Right kidney (tissue), 9 donors: ENCODE measurements at places on chromosomes 4 and X.

DNA sequence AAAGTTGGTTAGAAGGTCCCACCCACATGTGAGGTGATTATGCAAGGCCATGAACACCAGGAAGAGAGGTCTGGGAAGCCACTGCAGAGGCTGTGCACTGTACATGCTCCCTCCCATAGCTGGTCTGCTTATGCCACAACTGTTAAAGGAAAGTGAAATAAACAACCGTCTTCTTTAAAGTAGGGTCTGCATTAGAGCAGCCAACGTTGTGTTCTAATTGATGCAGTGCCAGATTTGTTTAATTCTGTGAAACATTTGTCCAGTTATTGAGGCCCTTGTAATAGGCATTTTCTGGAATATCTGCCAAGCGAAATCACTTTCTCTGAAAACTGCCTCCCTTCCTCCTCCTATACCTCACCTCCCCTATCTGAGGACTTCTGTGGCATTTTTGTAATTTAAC lies 224.0 kb upstream of the LNX1 start:
- DNase-seq: no peak

DNA sequence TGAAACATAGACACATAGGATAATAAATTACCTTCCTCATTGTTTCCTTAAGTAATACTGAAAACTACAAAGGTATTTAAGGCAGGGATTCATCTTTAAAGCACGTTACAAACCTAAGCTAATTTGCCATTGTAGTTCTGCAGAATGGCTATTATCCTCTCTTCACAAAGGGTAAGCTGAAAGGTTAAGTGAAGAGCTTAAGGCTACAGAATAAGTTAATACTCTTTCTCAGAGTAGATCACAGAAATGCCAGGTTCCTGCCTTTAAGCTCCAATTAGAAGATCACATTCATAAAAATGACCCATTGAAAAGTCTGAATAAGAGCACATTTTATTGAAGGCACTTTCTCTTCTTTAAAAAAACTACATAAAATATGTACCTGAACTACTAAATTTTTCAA lies 42.1 kb upstream of the PRDM5 start:
- no peak for DNase-seq

DNA sequence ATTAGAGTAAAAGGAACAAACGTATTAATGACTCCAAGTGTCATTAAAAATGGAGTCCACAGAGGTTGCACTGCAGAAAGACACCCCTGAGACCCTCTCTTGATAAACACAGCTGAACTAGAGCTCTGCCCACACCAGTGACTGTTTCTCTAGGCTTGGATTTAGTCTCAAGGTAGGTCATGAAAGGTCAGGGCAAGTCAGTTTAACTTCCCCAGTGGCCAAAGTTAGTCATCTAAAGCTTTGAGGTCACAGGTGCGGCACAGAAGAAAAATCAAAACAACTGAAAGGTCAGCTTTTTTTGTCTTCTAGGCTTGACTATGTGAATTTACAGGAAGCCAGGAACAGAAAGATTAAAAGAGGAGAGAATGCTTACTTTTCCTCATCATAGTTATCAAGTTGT lies 749.6 kb downstream of the RAB28 start:
- no peak for DNase-seq

DNA sequence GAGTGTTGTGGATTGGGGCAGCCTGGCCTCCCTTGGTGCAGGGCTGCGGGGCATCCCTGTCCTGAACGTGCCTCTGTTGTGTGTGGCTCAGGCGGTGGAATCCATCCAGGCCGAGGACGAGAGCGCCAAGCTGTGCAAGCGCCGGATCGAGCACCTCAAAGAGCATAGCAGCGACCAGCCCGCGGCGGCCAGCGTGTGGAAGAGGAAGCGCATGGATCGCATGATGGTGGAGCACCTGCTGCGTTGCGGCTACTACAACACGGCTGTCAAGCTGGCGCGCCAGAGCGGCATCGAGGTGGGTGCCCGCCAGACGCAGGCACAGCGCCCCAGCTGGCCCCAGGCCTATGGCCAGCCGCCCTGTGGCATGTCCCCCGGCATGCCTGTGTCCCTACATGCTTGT lies 25.6 kb downstream of the MAEA start:
- DNase-seq: no peak

- no peak for DNase-seq
These were observed 39.5 kb downstream of the HOPX start for GRCh38 chr4:56641494-56642051.

DNA sequence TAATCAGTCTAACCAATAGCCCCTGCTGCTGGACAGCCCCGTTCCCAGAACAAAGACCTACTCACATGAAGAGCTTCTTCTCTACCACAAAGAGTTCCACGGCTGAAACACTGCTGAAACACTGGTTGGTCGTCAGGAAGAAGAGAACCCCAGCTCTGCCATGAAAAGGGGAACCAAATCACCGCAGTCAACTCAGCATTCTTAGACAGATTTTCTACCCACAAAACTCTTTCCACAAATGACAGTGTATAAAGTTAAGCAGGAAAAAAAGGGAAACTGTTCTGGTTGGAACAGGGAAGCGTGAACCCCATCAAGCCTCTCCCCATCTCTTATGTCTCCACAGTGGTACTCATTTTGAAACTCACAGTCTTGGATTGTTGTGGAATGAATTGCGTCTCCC lies 57.3 kb downstream of the ABCG2 start:
- no peak for DNase-seq

- DNase-seq: no peak
These were observed 50.8 kb downstream of the SLC2A9 start for GRCh38 chr4:9970399-9971011.

DNA sequence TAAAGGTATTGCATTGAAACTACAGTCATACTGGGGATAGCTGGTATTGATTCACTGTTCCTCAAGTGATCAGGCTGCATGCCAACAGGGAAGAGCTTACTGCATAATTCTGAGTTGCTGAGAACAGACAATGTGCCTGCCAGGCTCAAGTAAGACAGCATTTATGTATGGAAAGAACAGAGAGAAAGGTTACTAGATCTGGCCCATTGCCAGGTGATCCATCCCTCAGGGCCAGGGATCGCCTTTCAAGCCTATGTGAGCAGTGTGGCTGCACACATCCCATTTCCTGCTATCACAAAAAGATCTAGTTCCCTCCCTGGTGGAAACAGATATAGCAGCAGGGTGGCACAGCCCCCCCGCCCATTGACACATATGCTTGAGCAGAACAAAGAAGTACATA lies 254.0 kb downstream of the TMA16 start:
- DNase-seq: no peak

- DNase-seq: no peak
These were observed 240.8 kb downstream of the STK32B start for GRCh38 chr4:5292101-5292500.

GRCh38 chrX:31099536-31100090 lies 27.8 kb upstream of the FTHL17 start:
- DNase-seq: no peak

- no peak for DNase-seq
These were observed 85.9 kb downstream of the CLDN34 start for GRCh38 chrX:10052906-10053625.

- DNase-seq: no peak
These were observed 640 bp downstream of the BANK1 start for GRCh38 chr4:101791182-101791558.

DNA sequence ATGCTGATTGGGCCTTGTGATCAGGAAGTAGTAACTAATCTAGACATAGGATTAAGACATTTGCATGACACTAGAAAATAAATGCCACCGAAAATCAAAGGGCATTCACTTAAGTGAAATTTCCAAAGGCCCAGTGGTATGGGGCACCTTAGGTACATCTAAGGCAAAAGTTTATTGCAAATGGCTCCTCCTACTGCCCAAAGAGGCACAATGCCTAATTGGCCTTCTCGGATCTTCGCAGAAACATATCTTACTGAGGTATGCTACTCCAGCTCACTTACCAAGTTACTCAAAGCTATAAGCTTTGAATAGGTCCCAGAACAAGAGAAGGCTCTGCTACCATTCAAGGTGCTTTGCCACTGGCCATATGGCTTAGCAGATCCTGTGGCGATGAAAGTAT lies 174.8 kb upstream of the CXCL13 start:
- DNase-seq: no peak

GRCh38 chrX:8183346-8183745 lies 12.3 kb upstream of the VCX2 start:
- DNase-seq: no peak

DNA sequence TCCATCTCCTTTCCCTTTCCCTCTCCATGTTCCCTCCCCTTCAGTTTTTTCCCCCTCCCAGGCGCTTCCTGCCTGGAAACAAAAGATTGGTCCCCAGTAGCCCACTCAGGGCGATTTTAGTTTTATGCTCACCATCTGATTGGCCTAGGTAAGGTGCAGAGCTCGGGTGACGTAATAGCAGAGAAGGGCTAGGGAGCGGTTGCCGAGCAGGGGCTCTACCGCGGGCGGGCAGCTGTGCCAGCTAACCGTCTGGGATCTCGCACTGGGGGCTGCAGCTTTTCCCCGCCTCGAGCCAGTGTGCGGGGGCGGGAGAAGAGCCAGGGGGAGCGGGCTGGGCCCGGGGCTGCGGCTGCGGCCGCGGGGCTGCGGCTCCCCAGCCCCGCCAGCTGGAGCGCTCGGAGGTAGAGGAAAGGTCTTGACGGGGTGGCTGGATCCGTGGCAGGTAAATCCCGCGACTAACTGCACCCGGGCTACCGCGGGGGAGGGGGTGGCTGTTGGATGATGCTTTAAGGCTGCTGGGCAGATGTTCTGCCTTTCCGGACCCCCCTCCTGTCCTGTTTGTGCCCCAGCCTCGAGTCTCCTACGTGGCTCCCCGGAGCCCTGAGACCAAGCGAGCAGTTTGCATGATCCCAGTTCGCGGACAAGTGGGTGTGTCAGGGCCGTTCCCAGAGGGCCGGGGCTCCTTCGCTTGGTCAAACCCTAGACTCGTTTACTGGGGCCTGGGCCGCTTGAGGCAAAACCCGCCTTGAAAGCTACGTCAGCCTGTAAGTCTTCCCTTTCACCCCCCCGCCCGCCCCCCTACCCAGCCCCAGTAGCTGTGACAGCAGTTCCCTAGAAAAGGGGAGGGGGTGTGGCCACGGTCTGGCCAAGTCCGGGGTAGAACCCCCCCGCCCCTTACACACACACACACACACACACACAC lies at the start of gene PAK3:
Gene PAK3, plus strand, starts transcription at position 218 of the 922 bp plus-strand sequence. CDS start 26,913 bp downstream, outside the sequence.
- DNase-seq: peak; percentile 67

GRCh38 chr4:102345795-102346100 lies 466 bp upstream of the SLC39A8 start:
- no peak for DNase-seq

DNA sequence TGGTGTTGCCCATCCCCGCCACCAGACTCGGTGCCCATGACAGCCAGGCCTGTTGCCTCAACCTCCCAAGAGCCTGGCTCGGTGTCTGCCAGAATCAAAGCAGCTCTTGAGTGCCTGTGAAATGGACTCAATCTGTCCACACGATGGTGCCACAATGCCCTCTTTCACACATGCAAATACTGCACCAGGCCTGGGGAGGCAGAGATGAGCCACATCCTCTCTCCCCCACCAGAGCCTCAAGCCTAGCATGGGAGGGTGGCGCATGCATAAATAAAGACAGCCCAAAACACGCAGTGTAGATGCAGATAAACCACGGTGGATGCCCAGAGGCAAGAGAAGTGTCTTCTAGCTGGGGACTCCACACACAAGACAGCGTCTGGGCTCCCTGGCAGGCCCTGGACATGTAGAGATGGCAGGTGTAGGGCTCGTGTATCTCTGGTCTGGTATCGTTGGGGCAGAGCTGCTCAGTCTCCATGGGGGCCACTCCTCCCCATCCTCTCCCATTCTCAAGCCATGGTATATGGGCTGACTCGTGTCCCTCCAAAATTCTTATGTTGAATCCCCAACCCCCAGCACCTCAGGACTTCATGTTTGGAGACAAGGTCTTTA lies 65.6 kb downstream of the JAKMIP1 start:
- DNase-seq: no peak

DNA sequence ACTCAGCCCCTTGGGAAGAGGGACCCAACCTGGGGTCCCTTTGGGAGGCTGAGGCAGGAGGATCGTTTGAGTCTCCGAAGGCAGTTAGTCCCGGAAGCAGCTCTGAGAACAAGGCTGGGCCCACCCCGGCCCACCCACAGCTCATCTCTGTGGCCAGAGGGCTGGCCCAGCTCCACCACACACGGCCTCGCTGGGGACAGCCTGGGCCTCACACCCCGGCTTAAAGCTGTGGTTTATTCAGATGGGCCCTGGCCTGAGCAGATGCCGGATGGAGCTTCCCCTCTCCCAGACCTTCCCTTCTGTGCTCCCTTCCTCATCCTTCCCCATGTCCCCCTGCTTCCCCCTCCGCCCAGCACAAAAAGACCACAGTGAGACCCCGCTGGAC lies 54.4 kb downstream of the FAM53A start:
- no peak for DNase-seq

- no peak for DNase-seq
These were observed 124.5 kb upstream of the GIMD1 start for GRCh38 chr4:106493086-106493485.

DNA sequence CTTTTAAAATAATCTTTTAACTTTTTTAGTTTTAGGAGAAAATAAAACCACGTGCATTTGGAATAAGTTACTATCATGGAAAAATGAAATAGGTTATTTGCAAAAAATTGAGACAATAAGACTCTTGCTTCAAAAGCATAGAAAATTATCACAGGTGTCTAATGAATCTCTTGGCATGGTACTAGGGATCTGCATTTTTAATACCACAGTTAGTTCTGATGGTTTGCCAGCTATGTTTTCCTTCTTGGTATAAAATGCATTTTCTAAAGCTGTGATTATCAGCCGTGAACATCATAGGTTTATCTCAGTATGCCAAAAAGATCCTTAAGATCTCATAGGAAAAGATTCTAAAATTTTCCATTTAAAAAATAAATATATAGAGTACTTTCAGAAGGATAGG lies 83.9 kb downstream of the RASL11B start:
- DNase-seq: no peak

- no peak for DNase-seq
These were observed 828 bp downstream of the TSPYL2 start for GRCh38 chrX:53082773-53083616.

DNA sequence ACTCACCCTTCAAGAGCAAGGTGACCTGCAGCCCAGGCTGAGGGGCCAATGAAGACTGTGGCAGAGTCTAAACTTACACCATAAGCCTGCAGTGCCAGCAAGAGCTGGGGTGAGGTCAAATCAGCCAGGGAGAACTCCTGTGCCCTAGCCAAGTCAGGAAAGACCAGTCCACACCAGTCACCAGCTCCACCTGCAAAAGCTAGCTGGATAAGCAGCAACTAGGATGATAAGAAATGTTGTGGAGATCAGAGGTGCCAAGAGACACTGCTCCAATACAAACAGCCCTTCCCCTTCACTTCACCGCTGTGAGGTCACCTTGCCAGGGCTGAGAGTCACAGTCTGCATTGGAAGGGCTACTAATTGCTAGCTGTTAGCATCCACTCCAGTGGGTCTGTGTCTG lies 31.3 kb downstream of the NIPAL1 start:
- DNase-seq: no peak

- DNase-seq: no peak
These were observed 53.1 kb downstream of the ABLIM2 start for GRCh38 chr4:8105306-8106100.

- DNase-seq: no peak
These were observed 92.5 kb downstream of the FNIP2 start for GRCh38 chr4:158861281-158861680.

- no peak for DNase-seq
These were observed 19.5 kb upstream of the HADH start for GRCh38 chr4:107970063-107970798.

GRCh38 chrX:139936259-139936658 lies 3.4 kb upstream of the ATP11C start:
- no peak for DNase-seq

- no peak for DNase-seq
These were observed 41.1 kb downstream of the GPM6B start for GRCh38 chrX:13775837-13776236.

- no peak for DNase-seq
These were observed 66.9 kb upstream of the WDR1 start for GRCh38 chr4:10183462-10183861.

GRCh38 chr4:70969076-70969475 lies 24.4 kb upstream of the DCK start:
- no peak for DNase-seq
